ENCODE measurements at places on chromosomes 11 and 22. TPM values are rescaled to one million over a fixed set of nuclear protein-coding genes. Genes with fewer than 3 reads are reported as not detected.

GRCh38 chr11:108768964-108769363 lies 104.1 kb downstream of the DDX10 start:
- H3K4me3 ChIP-seq = no peak overlapping the region
- H3K27ac ChIP-seq = no peak overlapping the region
- no peaks in the 10 kb centered on the region for H3K36me3 ChIP-seq
- no peaks in the 10 kb centered on the region for H3K27me3 ChIP-seq
- DNase-seq = no peak
- H3K4me1 ChIP-seq = no peaks in the 10 kb centered on the region

DNA sequence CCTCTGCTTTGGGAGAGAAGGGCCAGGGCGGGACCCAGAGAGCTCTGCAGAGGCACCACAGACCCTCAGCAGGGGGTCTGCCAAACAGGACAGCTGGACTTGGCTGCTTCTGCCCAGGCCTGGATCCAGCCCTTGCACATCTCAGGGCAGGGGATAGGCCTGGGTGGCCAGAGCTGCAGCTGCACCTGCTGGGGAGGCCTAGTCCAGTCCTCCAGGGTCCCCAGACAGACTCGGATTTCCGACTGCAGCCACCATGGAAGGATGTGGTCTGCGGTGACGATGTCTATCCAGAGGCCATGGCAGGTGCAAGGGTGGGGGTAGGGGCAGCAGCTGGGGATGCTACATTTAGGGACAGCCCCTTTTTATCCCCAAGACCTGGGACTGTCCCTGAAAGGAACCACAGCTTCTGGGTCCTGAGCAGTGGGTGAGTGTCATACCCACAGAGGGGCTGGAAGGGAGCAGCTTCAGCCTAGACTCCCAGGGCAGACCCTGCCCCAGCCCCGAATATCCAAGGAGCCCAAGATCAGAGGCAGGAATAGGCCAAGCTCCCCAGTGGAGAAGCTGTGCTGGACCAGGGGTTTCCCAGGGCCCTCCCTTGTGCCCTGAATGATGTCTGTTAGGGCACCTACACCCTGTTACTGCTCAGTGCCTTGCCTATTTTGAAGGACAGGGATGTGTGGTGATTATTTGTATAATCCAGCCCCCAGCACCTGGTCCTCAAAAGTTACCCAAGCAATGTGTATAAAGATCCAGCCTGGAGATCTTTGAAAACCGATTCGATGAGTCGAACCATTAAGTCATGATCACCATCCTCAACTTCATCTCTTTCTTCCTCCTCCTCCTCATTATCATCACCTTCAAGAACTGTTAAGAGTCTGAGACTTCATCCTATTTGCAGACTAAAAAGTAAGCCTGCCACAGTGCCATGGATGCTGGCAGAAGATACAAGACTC lies 2.5 kb upstream of the IGLL5 start:
- no peak overlapping the region for H3K27ac ChIP-seq
- no peak for DNase-seq

The OR8G5 gene
- total RNA-seq = not detected

The LRRC10B gene
- 1.1 TPM for total RNA-seq

The CLMP gene
- 5.4 TPM for total RNA-seq

The PHOX2A gene
- total RNA-seq = not detected

DNA sequence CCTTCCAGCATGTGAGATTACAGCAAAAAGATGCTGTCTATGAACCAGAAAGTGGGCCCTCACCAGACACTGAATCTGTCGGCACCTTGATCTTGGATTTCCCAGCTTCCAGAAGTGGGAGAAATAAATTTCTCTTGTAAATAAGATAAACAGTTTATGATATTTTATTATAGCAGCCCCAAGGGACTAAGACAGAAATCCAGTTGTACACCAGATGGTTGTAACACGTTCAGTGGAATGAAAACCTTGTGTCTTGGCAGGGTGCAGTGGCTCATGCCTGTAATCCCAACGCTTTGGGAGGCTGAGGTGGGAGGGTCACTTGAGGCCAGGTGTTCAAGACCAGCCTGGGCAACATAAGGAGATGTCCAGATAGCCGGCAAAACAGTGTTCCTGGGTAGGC lies 61.8 kb downstream of the MCHR1 start:
- no peaks in the 10 kb centered on the region for H3K27me3 ChIP-seq
- no peak for DNase-seq
- H3K36me3 ChIP-seq = no peaks in the 10 kb centered on the region
- no peaks in the 10 kb centered on the region for H3K4me1 ChIP-seq

GRCh38 chr11:125463590-125464269 lies 32.3 kb downstream of the FEZ1 start:
- 0 out of 2 replicates have a peak, but pooled peaks cover 3% of the 10 kb centered on the region for H3K27me3 ChIP-seq
- no peaks in the 10 kb centered on the region for H3K4me1 ChIP-seq
- no peak for DNase-seq
- H3K4me3 ChIP-seq = no peak overlapping the region

The SULT4A1 gene
- total RNA-seq = 3.2 TPM

The OR51B5 gene
- 1.2 TPM for total RNA-seq

DNA sequence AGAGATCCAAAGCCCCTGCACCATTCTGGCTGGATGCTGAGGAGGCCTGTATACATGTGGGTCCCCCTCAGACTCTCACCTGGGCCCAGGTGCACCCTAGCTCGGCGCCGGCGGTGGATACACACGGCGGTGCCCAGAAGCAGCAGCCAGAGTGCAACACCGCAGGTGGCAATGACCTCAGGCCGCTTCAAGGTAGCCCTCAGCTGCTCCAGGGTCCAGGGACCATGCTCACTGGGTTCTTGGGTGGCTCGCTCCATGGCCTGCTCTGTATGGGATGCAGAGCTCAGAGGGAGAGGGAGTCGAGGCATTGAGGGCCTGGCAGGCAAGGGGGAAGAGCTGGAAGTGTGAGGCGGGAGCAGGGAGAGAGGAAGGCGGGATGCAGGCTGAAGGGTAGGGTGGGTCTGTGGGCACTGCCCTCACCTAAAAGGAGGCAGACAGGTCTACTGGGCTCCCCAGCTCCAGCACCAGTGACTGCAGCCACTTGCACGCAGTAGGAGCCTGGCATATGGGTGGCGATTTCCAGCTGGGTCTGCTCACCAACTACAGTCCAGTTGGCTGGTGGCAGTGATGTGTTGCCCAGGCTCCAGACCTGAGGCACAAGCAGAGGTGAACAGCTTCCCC lies 3.8 kb downstream of the ROBO4 start:
- no peak overlapping the region for H3K27ac ChIP-seq
- H3K4me3 ChIP-seq = no peak overlapping the region
- no peak for DNase-seq
- H3K27me3 ChIP-seq = no peaks in the 10 kb centered on the region

The KCNE3 gene
- total RNA-seq = 0.28 TPM

The MRGPRX3 gene
- not detected for total RNA-seq

The MS4A6A gene
- not detected for total RNA-seq

The APOBEC3C gene
- 64.6 TPM for total RNA-seq

DNA sequence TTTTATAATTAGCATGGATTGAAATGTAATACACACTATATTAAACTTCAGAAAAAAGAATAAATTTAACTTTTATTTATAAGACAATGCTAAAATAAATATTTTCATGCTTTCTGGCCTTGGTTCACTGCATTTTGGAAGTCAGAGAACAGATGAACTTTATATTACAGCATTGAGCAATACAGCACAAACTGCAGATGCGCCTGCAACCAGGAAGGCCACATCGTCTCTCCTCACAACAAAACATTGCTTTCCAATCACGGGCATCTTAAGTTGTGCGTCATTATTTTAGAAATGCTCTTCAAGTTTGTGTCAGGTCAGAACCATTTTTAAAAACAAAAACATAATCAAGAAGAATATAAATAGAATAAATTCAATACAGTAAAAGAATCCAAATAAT lies 89.3 kb upstream of the CEP126 start:
- H3K27me3 ChIP-seq = no peaks in the 10 kb centered on the region
- H3K4me1 ChIP-seq = no peaks in the 10 kb centered on the region
- no peaks in the 10 kb centered on the region for H3K36me3 ChIP-seq
- H3K27ac ChIP-seq = no peak overlapping the region

GRCh38 chr11:33529461-33529860 lies 171.2 kb downstream of the C11orf91 start:
- H3K36me3 ChIP-seq = no peaks in the 10 kb centered on the region
- no peak overlapping the region for H3K4me3 ChIP-seq
- peaks cover 9% of the 10 kb centered on the region for H3K4me1 ChIP-seq
- H3K27ac ChIP-seq = no peak overlapping the region
- no peak for DNase-seq

DNA sequence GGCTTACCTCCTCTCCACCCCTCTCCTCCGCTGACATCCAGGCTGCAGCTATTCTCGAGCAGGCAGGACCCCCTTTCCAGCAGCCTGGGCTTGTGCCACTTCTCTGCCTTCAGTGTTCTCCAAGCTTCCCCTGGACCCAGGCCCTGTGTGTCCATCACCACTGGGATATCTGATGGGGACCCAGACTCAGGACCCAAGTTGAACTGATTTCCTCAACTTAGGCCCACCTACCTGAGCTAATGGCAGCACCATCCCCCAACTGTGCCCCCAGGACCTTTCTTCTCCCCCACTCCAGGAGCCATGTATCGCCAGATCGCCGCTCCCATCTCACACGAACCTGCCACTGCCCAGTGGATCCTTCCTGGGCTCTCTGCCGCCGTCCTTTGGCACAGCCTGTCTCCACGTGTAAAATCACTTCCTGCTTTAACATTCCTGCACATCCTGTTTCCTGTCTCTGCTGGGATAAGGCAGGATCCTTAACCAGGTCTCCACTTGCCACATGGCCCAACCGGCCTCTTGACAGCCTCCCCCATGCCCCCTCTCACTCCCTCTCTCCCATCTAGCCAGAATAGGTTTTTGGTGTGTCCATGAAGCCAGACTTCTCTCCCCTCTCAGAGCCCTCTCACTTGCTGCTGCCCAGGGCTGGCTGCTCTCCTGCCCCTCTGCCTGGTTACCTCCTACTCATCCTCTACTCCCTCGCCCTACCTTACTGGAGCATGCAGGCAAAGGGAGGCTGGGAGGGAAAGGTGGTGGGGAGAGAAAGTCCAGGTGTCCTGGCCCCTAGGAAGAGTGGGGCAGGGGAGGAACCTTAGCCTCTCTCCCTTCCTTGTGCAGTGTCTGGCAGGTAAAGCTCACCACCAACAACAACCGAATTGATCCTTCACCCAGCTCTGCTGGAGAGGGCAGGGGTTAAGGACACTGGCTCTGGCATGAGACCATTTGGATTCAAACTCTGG lies 9.4 kb downstream of the SPATA19 start:
- H3K4me1 ChIP-seq = no peaks in the 10 kb centered on the region
- no peak for DNase-seq
- no peak overlapping the region for H3K4me3 ChIP-seq
- no peaks in the 10 kb centered on the region for H3K36me3 ChIP-seq
- H3K27me3 ChIP-seq = peaks cover 3% of the 10 kb centered on the region
- no peak overlapping the region for H3K27ac ChIP-seq

DNA sequence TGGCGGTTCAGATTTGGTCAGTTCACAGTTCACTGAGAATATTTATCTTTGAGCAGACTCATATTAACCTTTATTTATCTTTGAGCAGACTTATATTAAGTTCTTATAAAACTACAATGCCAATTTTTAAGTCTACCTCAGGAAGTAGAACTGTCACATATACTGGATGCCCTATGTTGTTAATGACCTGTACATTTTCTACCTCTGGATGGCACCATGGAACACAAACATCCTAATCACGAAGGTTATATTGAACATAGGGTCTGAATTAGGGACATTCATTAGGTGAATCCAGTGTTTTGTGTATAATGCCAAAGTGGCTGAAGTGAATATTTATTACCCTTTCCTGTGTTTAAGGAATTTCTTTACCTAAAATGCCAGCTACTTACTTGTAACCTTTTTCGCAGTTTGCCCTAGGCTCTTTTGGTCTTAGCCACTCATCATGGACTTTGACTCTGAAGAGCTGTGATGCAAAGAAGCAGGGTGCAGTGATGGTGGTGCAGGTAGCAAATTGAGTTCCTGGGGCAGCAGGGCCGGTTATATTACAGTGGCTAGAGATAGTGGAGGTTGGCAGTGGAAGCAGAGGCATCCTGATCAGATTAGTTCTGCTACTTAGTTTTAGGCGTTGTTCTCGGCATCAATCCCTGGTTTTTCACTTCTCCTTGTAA lies 71.8 kb downstream of the STIM1 start:
- no peak for DNase-seq
- no peak overlapping the region for H3K4me3 ChIP-seq
- no peaks in the 10 kb centered on the region for H3K27me3 ChIP-seq
- H3K4me1 ChIP-seq = no peaks in the 10 kb centered on the region
- H3K27ac ChIP-seq = no peak overlapping the region
- no peaks in the 10 kb centered on the region for H3K36me3 ChIP-seq

The OR5B21 gene
- not detected for total RNA-seq

GRCh38 chr22:23067023-23067650 lies 3.2 kb upstream of the GNAZ start:
- H3K4me3 ChIP-seq = no peak overlapping the region
- H3K4me1 ChIP-seq = no peaks in the 10 kb centered on the region
- H3K36me3 ChIP-seq = no peaks in the 10 kb centered on the region
- no peak for DNase-seq
- H3K27me3 ChIP-seq = peaks cover 52% of the 10 kb centered on the region
- no peak overlapping the region for H3K27ac ChIP-seq

- no peak overlapping the region for H3K4me3 ChIP-seq
- H3K27ac ChIP-seq = no peak overlapping the region
- no peaks in the 10 kb centered on the region for H3K36me3 ChIP-seq
- H3K4me1 ChIP-seq = no peaks in the 10 kb centered on the region
Observed at GRCh38 chr11:74310857-74311256, 583 bp downstream of the P4HA3 start.

DNA sequence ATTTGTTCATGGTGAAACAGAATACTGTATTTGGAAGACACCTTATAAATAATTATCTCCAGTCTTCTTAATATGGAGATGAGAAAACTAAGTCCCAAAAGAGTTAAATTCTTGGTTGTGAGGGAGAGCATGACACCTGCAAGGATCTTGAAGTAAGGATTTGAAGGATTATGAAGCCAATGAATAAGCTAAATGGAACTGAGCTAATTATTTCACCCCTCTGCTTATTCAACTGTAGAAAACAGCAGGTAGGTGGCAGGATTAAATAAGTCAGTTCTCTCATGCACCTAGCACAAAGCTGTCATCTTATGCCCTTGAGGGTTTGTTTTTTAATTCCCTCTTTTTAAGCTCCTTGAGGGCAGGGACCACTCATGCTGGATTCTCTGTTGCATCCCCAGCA lies 457.3 kb downstream of the ETS1 start:
- no peaks in the 10 kb centered on the region for H3K27me3 ChIP-seq
- DNase-seq = no peak
- no peaks in the 10 kb centered on the region for H3K36me3 ChIP-seq
- no peak overlapping the region for H3K27ac ChIP-seq
- no peaks in the 10 kb centered on the region for H3K4me1 ChIP-seq
- no peak overlapping the region for H3K4me3 ChIP-seq

GRCh38 chr11:9013373-9013772 lies 9.6 kb upstream of the NRIP3 start:
- no peaks in the 10 kb centered on the region for H3K4me1 ChIP-seq
- DNase-seq = no peak
- no peak overlapping the region for H3K27ac ChIP-seq

Measured in PC-9 (cell line).